ENCODE measurements at places on chromosomes 11 and 22. TPM values are rescaled to one million over a fixed set of nuclear protein-coding genes. Genes with fewer than 3 reads are reported as not detected.
A peak's percentile ranks its signal among the peaks of the same experiment; 100 is the strongest.

FDXACB1 gene
- 1.7 TPM for polyA plus RNA-seq

DAGLA gene
- polyA plus RNA-seq = 0.75 TPM

OR52R1 gene
- not detected for polyA plus RNA-seq

KLHDC7B gene
- polyA plus RNA-seq = 0.25 TPM

FAM180B gene
- not detected for polyA plus RNA-seq

GDPD4 gene
- polyA plus RNA-seq = not detected

CTTN gene
- polyA plus RNA-seq = 69.8 TPM

OR51E2 gene
- not detected for polyA plus RNA-seq

MUC2 gene
- polyA plus RNA-seq = not detected

PVALB gene
- 2.1 TPM for polyA plus RNA-seq

CDC42EP2 gene
- 18.4 TPM for polyA plus RNA-seq

RIMBP3C gene
- not detected for polyA plus RNA-seq

DNA sequence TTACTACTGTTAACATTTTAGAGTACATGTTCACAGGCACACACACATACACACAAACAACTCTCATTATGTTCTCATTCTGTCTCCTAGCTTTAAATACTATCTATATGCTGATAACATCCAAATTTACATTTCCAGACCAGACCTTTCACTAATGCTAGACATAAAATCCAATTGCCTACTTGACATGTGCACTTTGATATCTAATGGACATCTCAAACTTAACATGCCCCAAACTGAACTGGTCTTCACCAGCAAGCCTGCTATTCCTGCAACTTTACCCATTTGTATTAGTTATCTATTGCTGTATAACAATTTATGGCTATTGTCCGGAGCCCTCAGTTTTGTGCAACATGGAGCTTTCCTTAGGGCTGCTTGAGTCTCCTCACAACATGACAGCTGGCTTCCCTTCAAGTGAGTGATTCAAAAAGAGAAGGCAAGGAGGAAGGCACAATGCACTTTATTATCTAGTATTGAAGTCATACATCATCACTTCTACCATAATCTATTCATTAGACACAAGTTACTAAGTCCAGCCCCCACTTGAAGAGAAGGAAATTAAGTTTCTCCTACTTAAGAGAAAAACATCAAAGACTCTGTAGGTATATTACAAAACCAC is 3.0 kb downstream of the SLC36A4 start:
- no peak for DNase-seq

DNA sequence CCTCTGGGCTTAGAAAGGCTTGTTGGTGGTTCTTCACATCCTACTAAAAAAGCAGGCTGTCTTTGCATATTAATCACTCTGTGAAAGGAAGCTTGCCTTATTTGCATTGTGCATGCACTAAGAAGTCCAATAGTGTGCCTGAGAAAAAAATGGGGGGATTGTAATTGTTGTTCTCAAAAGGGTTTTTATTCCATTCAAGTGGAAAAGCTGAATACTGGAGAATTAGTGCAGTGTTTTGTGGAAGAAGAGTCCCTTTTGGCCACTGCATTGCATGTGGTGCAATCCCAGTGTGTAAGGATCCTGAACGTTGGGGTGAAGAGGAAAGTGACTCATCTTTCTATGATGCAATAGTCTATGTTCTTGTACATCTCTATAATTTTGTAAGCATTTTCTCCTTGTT is 16.5 kb downstream of the NCAM1 start:
- DNase-seq = no peak

GRCh38 chr11:17211286-17211685 is 3.5 kb upstream of the PIK3C2A start:
- DNase-seq = no peak

DNA sequence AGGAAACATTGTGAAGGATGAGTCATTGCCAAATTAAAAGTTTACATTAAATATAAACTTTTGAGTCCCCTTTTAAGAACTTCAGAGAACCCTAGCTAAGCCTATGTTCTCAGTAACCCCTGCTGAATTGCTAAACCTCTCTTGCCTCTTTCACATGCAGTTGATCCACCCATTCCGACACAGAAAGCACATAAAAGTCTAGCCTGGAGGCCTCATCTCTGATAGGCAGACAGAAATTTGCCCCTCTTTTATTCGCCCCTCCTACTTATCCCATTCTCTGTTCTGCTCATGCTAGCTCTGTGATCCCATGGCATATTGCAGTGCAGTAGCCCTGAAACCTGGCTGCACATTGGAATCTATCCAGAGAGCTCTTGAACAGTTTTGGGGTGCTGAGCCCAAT is 58.2 kb upstream of the PDE3B start:
- DNase-seq = no peak

- DNase-seq = no peak
These were observed 2.4 kb downstream of the FADS1 start for GRCh38 chr11:61814247-61814957.

DNA sequence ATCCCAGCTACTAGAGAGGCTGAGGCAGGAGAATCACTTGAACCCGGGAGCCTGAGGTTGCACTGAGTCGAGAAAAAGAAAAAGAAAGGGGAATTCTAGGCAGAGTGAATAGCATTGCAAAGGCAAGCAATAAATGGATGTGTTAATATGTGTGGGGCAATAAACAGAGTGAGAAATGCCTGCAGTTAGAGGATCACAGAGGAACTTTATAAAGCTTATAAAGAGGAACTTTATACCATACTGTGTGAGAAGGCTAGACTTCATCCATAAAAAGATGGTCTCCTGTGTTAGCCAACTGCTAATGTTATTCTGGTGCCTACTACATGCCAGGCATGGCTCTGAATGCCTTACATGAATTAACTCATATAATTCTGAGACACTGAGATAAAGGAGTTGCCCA is 841 bp downstream of the B3GNT6 start:
- DNase-seq = no peak

DNA sequence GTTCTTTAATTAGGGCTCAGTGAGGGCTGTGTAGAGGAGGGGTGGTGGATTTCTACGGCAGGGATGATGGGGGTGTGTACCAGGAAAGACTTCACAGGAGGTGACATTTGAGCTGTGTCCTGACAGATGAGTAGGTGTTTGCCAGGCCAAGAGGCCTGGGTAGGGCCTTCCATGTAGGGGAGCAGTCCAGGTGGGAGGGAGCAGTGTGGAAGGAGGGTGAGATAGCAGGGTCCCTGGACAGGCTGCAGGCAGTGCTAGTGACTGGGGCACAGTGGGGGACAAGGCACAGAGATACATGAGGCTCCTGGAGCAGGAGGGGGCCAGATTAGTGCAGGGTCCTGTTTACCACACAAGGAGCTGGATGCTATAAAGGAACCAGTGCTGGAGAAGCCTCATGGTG is 147.9 kb upstream of the CADM1 start:
- DNase-seq = no peak

DNA sequence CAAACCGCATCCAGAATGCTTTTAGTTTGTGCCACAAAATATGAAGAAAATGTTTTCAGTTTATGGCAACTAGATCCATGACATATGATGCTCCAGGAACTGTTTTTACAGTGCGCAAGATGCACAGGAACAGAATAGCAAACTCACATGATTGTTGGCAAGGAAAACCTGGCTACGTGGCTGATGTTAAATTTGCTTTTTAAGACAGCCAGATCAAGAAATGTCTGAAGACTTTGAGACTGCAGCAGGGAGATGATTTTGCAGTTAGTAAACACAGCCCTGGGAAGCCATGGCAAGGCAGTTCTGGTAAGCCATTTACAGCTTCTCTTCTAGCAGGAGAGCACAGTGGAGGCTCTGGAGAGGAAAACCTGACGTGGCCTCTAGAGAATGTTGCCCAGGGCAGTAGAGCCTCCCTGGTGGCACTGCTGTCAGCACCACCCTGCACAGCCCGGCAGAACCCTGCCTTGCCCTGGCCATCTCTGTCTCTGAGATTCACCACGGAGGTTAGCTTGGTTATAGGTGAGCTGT is 69.8 kb upstream of the TNRC6B start:
- DNase-seq = peak; percentile 46

GRCh38 chr11:127037596-127037995 is 37.0 kb upstream of the KIRREL3 start:
- no peak for DNase-seq

DNA sequence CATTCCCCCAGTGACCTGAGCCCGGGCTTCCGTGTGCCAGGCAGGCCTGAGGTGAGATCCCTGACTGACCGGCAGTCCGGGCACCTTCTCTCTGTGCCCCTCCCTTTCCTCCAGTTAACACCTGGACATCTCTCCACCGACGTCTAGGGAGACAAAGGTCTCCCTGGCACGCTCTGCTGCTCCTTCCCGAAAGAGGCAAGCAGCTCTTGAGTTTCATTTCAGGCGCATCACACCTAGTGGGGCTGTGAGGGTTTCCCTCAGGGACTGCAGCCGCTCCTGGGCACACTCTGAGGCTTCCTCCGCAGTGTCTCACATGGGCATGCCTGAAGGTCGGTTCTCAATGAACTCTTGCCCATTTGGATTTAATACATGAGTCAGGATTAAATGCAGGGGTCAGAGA is 322.7 kb downstream of the CTTN start:
- no peak for DNase-seq

- no peak for DNase-seq
These were observed 9.9 kb downstream of the PKP3 start for GRCh38 chr11:403761-404431.

DNA sequence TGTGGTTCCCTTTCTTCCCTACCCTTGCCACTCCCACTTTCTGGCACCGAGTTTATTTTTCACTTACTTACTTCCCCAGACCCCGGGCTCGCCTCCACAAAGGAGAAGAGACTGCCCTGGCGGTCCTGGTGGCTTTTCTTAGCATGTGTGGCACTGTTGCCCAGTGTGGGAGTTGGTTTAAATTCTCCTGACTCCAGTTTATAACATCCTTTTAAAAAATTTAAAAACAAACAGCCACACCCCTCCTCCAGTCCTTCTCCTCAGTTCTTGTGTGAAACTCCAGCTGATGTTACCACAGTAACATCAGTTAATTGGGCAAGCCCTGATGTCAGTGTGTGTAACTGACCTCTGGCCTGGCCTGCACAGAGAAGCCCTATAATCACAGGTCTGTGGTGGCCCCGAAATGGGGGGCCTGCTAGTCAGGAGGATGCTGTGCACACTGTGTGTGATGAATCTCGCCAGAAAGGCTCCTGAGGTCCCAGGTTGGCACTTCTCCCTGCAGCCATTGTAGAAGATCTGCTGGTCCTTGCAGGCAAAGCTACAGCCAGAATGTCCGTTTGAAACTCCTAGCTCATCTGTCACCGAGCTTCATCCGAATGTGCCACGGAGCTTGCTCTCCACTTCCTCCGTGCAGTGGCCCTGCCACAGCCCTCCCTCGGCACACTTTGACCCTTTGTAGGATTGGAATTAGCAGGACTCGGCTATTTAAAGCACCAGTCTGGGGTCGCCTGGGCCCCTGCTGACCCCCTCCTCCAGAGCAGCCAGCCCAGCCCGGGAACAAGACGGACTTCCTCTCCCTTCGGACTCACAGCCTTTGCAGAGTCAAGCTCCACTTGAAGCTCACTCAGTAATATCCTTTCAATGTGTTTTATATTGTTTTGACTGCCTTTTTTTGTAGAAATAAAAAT is 7.6 kb downstream of the YDJC start:
- no peak for DNase-seq

GRCh38 chr22:35103761-35104160 is 37.8 kb downstream of the ISX start:
- DNase-seq = no peak

- peak; percentile 16 for DNase-seq
These were observed 609.0 kb downstream of the TBC1D22A start for GRCh38 chr22:47371263-47372090.

- DNase-seq = no peak
These were observed 71.5 kb upstream of the RAB38 start for GRCh38 chr11:88246696-88247095.

- DNase-seq = no peak
These were observed 64.2 kb downstream of the EFCAB6 start for GRCh38 chr22:43747877-43748276.

DNA sequence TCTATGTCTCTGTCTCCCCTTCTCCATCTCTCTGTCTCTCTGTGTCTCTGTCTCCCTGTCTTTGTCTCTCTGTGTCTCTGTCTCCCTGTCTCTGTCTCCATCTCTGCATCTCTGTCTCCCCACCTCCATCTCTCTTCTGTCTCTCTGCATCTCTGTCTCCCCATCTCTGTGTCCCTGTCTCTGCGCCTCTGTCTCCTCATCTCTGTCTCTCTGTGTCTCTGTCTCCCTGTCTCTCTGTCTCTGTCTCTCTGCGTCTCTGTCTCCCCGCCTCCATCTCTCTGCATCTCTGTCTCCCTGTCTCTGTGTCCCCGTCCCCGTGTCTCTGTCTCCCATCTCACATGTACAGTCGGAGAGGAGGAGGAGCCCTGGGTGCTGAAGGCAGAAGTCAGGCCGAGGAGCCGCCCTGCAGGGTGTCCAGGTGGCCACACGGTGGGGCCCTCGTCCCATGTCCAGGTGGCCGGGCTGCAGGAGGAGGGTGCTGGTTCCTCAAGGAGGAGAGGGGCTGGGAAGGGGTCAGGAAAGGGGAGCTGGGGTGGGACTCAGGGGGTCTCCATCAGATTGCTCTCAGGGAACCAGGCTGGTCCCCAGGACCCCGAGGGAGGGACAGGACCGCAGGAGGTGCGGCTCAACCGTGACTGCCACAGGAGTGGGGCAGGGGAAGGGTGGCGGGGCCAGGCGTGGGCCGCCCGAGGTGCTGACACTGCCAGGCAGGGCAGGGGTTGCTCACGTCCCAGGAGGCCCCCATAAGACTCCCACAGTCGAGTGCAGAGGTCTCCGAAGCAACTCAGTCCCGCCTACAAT is 25.6 kb upstream of the TH start:
- peak; percentile 92 for DNase-seq

- DNase-seq = peak; percentile 94
These were observed 327.6 kb upstream of the PLET1 start for GRCh38 chr11:112588252-112588694.

DNA sequence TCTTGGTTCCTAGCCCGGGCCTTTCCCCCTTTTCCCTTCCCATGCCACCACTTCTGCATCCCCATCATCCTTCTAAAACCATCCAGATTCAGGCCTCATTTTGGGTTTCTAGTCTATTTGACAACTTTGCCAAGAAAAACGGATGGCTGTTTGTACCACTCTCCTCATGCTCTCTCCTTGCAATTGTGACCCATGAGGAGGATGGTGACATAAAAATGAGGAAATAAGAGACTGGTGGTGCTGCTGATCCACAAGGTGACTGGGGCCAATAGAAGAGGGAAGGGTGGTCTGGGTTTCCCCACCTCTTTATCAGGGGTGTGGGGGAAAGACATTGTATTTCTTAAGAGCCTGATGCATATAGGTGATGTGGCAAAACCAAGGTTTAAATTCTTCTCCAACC is 1.0 kb downstream of the MS4A4A start:
- no peak for DNase-seq

Data from stomach (tissue), 19 donors.